Naive thymus-derived CD4-positive, alpha-beta T cell (primary cell): ENCODE measurements at places on chromosomes 2 and 18.

DNA sequence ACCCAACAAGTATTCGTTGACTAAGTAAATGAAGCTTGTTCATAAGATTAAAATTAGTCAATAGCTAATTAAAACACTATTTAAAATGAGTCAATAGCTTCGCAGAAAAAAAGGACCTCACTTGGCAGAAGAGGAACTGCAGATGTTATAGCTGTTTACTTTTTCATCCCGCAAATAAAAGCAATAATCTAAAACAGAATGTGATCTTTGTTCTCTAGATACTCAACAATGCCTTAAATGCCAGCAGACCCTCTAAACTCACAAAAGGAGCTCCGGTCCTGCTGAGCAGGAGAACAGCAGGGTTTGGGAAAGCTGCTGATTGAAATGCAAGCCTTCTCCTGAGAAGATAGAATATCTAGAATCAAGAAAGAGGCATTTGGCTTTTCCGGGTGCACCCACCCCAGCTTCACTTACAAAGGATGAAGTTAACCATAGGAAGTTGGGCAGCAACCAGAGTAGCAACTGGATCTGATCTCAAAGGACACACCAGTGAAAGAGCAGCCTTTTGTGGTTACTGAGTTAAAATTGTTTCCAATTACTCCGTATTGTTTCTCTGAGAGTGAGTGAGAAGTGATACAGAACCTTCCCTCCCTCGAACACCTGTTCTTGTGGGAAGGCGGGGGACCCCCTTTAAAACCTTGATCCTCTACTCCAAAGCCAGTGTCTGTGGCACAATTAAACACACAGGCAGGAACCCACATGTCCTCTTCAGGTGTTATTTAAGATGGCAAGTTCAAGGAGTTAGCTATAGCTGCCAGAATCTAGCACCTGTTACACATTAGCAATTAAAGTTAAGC, 6.8 kb downstream of the CCBE1 start:
- DNase-seq, result no peak

GRCh38 chr2:196696423-196697079, 57.0 kb downstream of the CCDC150 start:
- DNase-seq, result no peak

DNA sequence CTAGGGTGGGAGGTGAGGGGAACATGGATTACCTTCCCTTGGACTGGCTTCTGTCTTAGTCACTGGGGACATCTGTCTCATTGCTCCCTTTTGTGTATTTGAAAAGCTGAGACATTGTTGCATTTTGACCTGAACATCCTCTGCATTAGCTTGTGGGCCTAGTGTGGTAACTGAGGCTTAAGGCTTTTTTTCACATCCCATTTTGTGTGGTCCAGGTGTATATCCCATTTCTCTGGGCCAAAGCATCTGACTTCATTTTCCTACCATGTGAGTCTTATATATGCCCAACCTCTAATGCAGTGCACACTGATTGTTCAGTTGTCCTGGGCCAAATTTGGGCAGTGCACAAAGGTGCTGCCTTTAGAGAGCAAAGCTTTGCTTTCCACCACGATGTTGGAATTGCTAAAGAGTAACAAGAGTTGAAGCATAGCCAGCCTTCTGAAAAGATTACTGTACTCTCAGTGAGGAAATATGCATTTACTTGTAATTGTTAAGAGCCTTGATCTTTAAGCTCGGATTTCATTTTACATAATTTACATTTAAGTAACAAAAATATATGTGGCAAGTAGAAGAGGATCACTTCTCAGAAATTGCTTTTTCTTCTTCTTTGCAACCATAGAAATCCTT, 13.3 kb downstream of the PRKCE start:
- DNase-seq, result no peak

- DNase-seq, result no peak
These were observed 415.3 kb upstream of the VWC2L start for GRCh38 chr2:213995400-213996105.

DNA sequence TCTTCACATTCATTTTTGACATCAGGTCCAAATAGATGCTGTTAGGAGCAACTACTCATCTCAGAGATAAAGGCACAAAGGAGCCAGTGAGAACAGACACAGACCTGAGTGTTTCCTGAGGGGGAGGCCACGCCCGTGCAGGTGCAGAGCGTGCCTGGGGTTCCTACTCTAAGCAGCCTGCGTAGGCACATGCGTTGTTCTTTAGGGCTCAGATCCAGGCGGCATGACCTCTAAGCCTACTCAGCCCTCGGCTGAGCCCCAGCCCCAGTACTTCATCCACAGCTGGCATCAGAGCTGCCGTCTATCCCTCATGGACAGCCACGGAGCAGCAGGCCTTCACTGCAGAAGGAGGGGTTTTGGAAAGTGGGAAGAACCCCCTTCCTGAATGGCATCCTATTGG, 54.9 kb upstream of the PXDN start:
- DNase-seq, result peak; percentile 31

GRCh38 chr2:231689124-231689893, 19.0 kb upstream of the PTMA start:
- DNase-seq, result no peak

- DNase-seq, result no peak
These were observed 298.7 kb upstream of the SOX11 start for GRCh38 chr2:5393474-5393873.

- DNase-seq, result no peak
These were observed 3.4 kb downstream of the SDC1 start for GRCh38 chr2:20221555-20221973.

DNA sequence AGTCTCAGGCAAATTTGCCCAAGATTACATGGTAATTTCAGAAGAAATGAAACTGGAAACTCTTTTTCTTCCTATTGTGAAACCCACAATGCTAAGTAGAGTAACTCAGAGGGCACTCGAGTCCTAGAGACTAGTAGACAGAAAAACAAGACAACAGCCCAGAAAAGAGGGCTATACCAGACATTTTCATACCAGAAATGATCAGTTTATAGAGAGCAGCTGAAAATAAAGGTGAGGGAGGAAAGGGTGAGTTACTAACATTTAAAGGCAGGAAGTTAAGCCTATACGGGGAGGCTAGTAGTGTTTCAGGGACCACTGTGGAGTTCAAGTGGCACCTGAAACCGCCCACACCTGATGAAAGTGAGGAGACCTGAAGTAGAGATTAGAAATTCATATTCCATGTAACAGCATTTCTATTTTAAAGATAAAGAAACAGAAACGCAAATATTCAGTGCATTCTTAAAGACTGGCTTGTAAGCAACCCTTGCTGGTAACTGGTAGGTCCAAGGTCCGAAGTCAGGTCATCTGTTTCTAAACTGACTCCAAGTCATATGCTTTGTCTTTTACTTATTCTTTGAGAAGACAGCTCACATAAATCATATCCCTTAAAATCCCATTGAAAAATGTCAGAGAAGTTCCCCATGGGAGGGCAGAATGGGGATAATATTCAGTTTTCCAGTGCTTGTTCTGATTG, 145.1 kb upstream of the ITGB6 start:
- no peak for DNase-seq

DNA sequence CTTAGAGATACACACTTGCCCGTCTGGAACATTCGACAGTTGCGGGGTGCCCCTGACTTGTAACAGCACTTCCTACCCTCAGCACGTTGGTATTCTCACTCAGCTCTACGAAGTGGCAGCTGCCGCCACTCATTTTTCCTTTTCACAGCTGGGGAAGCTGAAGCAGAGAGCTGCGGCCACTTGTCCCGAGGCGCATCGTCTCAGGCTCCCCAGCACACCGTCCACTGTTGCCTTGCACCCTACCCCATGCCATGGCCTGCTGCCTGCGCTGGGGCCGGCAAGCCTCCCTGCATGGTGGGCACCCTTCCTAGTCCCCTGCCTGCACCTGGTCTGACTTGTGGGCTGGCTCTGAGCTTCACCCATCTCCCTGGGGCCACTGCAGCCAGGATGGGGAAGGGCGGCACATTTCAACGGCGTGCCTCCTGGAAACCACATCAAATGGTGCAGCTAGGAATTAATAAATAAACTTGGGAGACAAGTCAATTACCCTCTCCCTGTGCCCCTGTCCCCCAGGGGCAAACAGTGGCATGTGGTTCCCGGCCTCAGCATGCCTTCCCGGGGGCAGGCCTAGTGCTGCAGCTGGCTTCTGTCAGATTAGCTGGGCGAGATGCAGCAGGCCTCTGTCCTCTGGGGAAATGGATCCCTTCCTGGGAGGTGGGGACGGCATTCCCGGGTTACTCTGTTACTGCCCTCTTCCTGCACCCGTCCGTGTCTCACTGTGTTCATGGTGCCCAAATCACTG, 64.7 kb upstream of the HAAO start:
- no peak for DNase-seq

DNA sequence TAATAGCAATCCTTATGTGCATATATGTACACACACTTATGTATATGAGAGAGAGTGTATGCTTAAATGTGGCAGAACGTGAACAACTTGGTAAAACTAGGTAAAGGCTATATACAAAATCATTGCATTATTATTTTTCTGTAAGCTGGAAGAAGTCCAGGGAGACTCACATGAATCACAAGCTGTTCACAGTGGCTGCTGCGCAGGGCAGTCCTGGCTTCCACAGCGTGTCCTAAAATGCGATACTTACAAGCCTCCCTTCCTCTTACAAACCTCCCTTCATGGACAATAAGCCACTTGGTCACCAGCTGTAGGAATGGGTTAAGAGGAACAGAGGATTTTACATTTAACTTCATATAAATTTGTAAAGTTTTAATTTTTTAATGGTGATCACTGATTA, 114.9 kb upstream of the AGAP1 start:
- DNase-seq, result no peak
